Activated CD4-positive, alpha-beta T cell treated with anti-CD3 and anti-CD28 coated beads for 36 hours (primary cell): ENCODE measurements at places on chromosomes 13 and 19. TPM values are rescaled to one million over a fixed set of nuclear protein-coding genes. Genes with fewer than 3 reads are reported as not detected.

Gene VSTM1
- not detected for total RNA-seq

DNA sequence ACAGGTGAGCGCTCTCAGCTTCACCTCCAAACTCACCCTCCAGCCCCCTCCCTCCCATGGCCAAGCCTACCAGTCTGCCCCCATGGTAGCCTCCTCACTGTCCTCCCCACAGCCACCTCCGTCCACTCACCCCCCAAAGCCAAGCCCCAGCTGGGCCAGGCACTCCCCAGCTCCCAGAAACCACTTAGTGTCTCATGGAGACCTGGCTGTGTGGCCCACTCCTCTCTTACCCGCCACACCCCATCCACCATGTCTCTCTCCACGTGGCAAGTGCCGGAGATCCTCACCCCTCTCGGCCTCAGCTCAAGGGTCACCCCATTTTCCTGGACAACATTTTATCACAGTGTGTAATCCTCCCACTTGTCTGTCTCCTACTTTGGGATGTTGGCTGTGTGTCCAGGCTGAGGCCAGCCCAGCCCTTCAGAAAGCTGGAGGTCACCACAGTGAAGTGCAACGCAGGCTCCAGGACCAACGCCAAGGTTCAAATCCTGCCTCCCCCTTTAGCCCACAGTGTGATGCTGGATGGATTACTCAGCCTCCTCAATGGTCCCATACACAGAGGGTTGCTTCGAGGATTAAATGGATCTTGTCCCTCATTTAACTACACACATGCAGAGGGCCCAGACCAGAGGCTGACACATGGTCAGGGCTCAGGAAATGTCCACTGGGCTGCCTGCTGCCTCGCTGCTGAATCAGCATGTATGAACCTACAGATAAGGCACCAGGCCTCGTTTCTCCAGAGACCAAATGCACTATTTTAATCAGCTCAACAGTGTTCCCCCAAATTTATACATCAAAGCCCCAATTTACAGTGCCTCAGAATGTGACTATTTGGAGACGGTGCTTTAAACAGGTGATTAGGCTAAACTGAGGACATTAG lies 71.3 kb downstream of the CEBPG start:
- H3K27me3 ChIP-seq: no peaks in the 10 kb centered on the region
- no peak for DNase-seq
- H3K4me3 ChIP-seq: no peak overlapping the region
- no peak overlapping the region for H3K27ac ChIP-seq
- no peaks in the 10 kb centered on the region for H3K36me3 ChIP-seq
- no peaks in the 10 kb centered on the region for H3K4me1 ChIP-seq

Gene MYH14
- not detected for total RNA-seq

DNA sequence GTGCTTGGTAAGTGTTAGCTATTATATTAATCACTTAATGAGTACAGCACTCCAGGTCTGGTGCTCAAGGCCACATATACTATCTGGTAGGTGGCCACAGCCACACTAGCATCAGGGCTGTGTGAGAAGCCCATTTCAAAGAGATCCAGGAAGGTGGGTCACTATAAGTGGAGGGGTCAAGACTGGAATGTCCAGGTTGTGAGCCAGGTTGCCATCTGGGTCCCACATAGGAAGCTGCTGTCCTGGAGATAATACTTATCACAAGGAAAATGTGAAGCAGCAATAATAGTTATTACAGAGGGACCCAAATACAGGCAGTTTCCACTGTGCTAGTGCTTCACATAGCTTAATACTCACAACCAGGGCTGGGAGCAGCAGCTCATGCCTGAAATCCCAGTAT lies 13.1 kb downstream of the C19orf47 start:
- no peak overlapping the region for H3K4me3 ChIP-seq
- peaks cover 32% of the 10 kb centered on the region for H3K36me3 ChIP-seq
- no peaks in the 10 kb centered on the region for H3K4me1 ChIP-seq
- DNase-seq: no peak

DNA sequence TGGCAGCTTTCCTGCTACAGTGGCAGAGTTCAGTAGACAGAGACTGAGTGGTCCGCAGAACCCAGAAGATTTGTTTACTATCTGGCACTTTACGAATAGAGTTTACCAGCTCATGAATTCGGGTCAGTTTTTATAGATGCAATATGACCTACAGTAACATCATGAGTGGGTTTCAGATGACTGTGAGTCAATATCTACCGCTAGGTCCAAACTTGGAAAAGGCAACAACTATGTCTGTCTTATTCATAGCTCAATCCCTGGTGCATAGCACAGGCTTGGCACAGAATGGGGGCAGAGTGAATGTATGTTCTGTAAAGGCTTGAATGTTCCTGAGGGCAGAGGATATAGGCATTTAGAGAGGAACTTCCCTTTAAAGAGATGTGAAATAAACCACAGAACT lies 65.2 kb downstream of the RAP2A start:
- peaks cover 7% of the 10 kb centered on the region for H3K27me3 ChIP-seq
- no peaks in the 10 kb centered on the region for H3K4me1 ChIP-seq
- H3K4me3 ChIP-seq: no peak overlapping the region
- DNase-seq: no peak
- H3K27ac ChIP-seq: no peak overlapping the region
